ENCODE measurements at places on chromosomes 12 and 14. TPM values are rescaled to one million over a fixed set of nuclear protein-coding genes. Genes with fewer than 3 reads are reported as not detected.

The TBK1 gene
- 31.5 TPM for total RNA-seq

The TAS2R8 gene
- total RNA-seq = 0.11 TPM

The KRT75 gene
- total RNA-seq = not detected

The GRIP1 gene
- total RNA-seq = 0.09 TPM

The ARHGEF25 gene
- total RNA-seq = 1.1 TPM

The GNG2 gene
- 6.5 TPM for total RNA-seq

The HOXC4 gene
- total RNA-seq = not detected

The FGF6 gene
- total RNA-seq = not detected

The SMCO2 gene
- 0.34 TPM for total RNA-seq

The RTL1 gene
- total RNA-seq = not detected

The CRIP1 gene
- 0.86 TPM for total RNA-seq

The MORN3 gene
- 0.17 TPM for total RNA-seq

The FBRSL1 gene
- total RNA-seq = 3.3 TPM

The NTS gene
- total RNA-seq = 0.34 TPM

The EEF1AKMT3 gene
- 6.9 TPM for total RNA-seq

The CMA1 gene
- not detected for total RNA-seq

The RAD9B gene
- total RNA-seq = 0.43 TPM

The CLEC9A gene
- total RNA-seq = not detected

The ARMH4 gene
- total RNA-seq = 5.5 TPM

The SNRPF gene
- 18.6 TPM for total RNA-seq

The NR1H4 gene
- not detected for total RNA-seq

The PTHLH gene
- not detected for total RNA-seq

The CSRP2 gene
- 11.4 TPM for total RNA-seq

The KRT78 gene
- total RNA-seq = not detected

The BDKRB2 gene
- under 0.01 TPM for total RNA-seq

The REM2 gene
- under 0.01 TPM for total RNA-seq

The HOXC13 gene
- total RNA-seq = not detected

The ABHD12B gene
- not detected for total RNA-seq

The BEST3 gene
- total RNA-seq = 0.11 TPM

The KITLG gene
- total RNA-seq = 6.5 TPM

The STRAP gene
- total RNA-seq = 80.1 TPM

The SCNN1A gene
- total RNA-seq = 0.43 TPM

The C1QL4 gene
- total RNA-seq = not detected

The CLEC2B gene
- 45.6 TPM for total RNA-seq

The HOXC5 gene
- not detected for total RNA-seq

The HIF1A gene
- 159 TPM for total RNA-seq

The TAS2R46 gene
- 1.6 TPM for total RNA-seq

The GPX2 gene
- not detected for total RNA-seq

The MYL2 gene
- 0.33 TPM for total RNA-seq

The CNTN1 gene
- total RNA-seq = not detected

The CLEC4D gene
- not detected for total RNA-seq

The CMKLR1 gene
- total RNA-seq = 0.09 TPM

The ADCK1 gene
- total RNA-seq = 3.7 TPM

The MUCL1 gene
- not detected for total RNA-seq

The FBXO21 gene
- 76.1 TPM for total RNA-seq

The ASCL1 gene
- not detected for total RNA-seq

The SERPINA10 gene
- total RNA-seq = not detected

The NDRG2 gene
- 7.2 TPM for total RNA-seq

The AMDHD1 gene
- not detected for total RNA-seq

The NR4A1 gene
- total RNA-seq = 6.2 TPM

The BICDL1 gene
- total RNA-seq = under 0.01 TPM

The GLIPR1L2 gene
- 0.09 TPM for total RNA-seq

Measured in dermis lymphatic vessel endothelial cell (primary cell).